ENCODE measurements at places on chromosomes 2 and 18.

GRCh38 chr18:23311351-23312121 lies 141.6 kb upstream of the RIOK3 start:
- H3K4me1 ChIP-seq, result peaks cover 79% of the 10 kb centered on the region
- no peaks in the 10 kb centered on the region for H3K27me3 ChIP-seq
- H3K27ac ChIP-seq, result peak overlapping the region; percentile 63
- H3K36me3 ChIP-seq, result peaks cover 36% of the 10 kb centered on the region

DNA sequence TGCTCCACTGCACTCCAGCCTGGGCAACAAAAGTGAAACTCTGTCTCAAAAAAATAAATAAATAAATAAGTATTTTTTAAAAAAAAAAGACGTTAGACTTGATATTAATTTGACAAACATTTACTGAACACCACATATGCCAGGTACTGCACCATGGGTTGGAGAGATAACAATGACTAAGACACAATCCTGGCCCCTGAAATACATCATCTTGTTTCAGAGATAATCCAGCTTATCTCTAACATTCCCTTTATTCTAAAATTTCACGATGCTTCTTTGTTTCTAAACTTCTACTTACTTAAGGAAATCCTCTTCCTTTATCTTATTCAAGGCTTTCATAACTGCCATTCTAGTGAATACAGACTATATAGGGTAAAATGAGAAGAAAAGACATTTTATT lies 55.0 kb upstream of the PEX13 start:
- peaks cover 49% of the 10 kb centered on the region for H3K36me3 ChIP-seq
- H3K27me3 ChIP-seq, result no peaks in the 10 kb centered on the region
- H3K4me1 ChIP-seq, result peaks cover 39% of the 10 kb centered on the region

GRCh38 chr18:22827741-22828140 lies 105.4 kb upstream of the RBBP8 start:
- no peaks in the 10 kb centered on the region for H3K36me3 ChIP-seq
- H3K27ac ChIP-seq, result no peak overlapping the region
- H3K4me3 ChIP-seq, result no peak overlapping the region
- H3K27me3 ChIP-seq, result peaks cover 24% of the 10 kb centered on the region

DNA sequence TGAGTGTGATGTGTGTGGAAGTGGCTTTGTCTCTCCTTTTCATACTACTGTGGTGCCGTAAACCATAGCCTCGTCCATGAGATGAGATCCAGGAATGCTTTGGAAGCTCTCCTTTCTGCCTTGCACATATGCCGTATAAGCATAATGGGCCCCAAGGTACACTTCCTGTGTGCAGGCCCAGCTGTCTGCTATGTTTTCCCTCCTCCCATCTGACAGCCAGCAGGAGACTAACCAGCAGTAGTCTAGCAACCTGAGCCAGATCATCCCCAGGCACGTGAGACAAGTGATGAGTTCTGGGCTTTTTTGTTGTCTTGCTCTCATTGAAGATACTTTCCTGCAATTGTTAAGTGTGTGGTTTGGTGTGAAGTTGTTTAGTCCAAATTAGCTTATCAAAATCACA lies 555.5 kb upstream of the LRRTM4 start:
- H3K36me3 ChIP-seq, result no peaks in the 10 kb centered on the region
- DNase-seq, result no peak
- no peaks in the 10 kb centered on the region for H3K27me3 ChIP-seq
- no peak overlapping the region for H3K27ac ChIP-seq
- H3K4me3 ChIP-seq, result no peak overlapping the region

All from activated CD8-positive, alpha-beta T cell treated with anti-CD3 and anti-CD28 coated beads, Interleukin-2, amount 10 ng/mL, durations not matched to agents 7 days and 5 days (primary cell).